ENCODE measurements at places on chromosomes 7 and 10. TPM values are rescaled to one million over a fixed set of nuclear protein-coding genes. Genes with fewer than 3 reads are reported as not detected.

GARIN1A gene
- total RNA-seq = 2.5 TPM

GRCh38 chr7:158683541-158683940 lies 21.1 kb downstream of the NCAPG2 start:
- no peak for DNase-seq

GRCh38 chr7:118974836-118975235 lies 750.3 kb downstream of the ANKRD7 start:
- DNase-seq = no peak

GRCh38 chr10:57993302-57993701 lies 274.4 kb downstream of the IPMK start:
- DNase-seq = no peak

- peak; percentile 73 for DNase-seq
Measured at GRCh38 chr10:29535012-29535777, 99.6 kb downstream of the SVIL start.

ASIC3 gene
- total RNA-seq = 1.9 TPM

GRCh38 chr10:15485684-15486316 lies 114.7 kb upstream of the FAM171A1 start:
- no peak for DNase-seq

GRM3 gene
- total RNA-seq = not detected

- DNase-seq = no peak
Measured at GRCh38 chr7:120725376-120726039, 132.4 kb downstream of the TSPAN12 start.

GRCh38 chr7:135914346-135914745 lies 62.8 kb downstream of the MTPN start:
- no peak for DNase-seq

GRCh38 chr7:101882595-101883564 lies 65.5 kb downstream of the CUX1 start:
- DNase-seq = peak; percentile 87

GRCh38 chr7:69882269-69882668 lies 284.0 kb downstream of the AUTS2 start:
- DNase-seq = no peak

SLC13A4 gene
- not detected for total RNA-seq

HOXA7 gene
- total RNA-seq = 31.3 TPM

DNA sequence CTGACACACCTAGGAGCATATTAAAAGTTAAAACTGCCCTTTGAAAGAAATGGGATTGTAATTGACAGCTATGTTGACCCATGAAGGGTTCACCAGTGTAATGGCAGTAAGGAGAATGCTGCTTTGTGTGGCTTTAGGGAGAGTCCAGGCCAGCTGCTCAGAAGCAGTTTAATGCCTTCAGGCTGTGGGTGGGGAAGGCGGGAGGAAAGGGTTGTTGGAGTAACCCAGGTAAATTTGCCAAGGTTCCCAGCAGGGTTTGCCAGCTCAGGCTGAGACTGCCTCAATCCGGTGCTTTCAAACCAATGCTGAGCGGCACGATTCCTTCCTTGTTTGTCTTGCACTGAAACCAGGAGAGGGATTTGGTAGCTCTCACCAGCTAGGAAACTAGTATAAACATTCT lies 637.2 kb downstream of the INHBA start:
- peak; percentile 17 for DNase-seq

GRCh38 chr10:106734220-106734619 lies 430.3 kb downstream of the SORCS1 start:
- no peak for DNase-seq

GRCh38 chr10:129861776-129862531 lies 102.1 kb downstream of the EBF3 start:
- no peak for DNase-seq

ASZ1 gene
- not detected for total RNA-seq

DNA sequence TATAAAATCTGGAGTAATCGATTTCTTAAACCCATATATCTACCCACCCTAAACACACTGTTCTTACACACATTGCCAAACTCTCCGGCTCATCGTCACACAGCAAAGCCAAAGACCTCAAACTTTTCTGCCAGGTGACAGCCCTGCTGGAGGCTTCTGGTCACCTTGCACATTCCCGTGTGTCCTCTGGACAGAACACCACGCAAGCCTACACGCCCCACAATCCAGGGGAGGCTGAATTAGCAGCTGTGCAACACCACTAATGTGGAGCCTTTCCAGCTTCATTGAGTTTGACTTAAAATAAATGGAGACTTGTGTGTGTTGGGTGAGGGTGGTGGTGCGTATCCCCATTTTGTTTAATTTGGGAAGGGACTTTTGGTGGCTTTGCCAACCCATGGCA lies 38.4 kb downstream of the KLF6 start:
- DNase-seq = no peak

- DNase-seq = peak; percentile 35
Measured at GRCh38 chr10:69769395-69769992, 32.2 kb upstream of the COL13A1 start.

ANKRD1 gene
- not detected for total RNA-seq

GRCh38 chr7:135775230-135775629 lies 26.6 kb upstream of the FAM180A start:
- no peak for DNase-seq

- DNase-seq = no peak
Measured at GRCh38 chr7:80678707-80679106, 40.3 kb downstream of the CD36 start.

SPAM1 gene
- total RNA-seq = not detected

DNA sequence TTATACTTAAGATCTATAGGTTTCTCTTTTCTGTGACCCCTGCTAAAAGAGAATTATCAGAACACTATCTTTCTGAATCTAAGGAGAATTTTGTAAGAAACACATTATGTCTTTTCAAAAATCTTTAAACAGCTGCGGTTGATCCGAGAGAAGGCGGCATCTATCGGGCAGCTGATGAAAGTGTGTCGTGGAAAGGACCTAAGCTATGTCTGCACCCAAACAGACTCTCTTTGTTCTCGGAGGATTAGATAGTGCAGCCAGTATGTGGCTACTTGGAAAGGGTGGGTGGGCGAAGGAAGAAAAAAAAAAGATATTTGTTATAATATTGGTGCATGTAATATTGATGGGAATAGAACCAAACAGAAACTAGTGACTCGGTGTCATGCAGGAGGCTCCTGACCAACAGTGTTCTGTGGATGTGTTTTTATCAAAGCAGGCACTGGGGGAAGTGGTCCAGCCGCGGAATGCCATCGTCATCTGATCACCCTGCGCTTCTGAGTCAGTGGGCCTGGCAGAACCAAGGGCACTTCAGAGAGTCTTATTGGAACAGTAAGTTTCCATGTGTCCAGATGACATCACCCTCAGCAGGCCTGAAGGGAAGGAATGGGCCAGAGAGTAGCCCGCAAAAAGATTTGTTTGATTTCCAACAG lies 509.7 kb upstream of the AKR1E2 start:
- no peak for DNase-seq

DNA sequence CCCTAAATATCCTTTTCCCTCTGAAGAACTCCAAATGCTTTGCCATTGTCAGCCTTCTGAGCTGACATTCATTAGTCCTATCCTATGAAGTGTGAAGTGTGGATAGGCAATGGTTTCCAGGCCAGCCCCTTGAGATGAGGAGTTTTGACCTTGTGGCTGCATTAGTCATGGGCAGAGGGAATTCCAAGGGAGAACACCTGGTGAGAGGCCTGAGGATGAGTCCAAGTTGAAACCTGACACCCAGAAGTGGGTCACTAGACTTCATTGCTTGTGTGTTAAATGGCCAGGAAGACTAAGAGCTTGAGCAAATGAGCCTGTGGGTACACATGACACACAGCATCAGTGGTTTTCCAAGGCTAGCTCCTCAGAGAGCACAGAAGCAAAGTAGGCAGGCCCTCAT lies 260.8 kb downstream of the SKAP2 start:
- no peak for DNase-seq

GRCh38 chr10:114584419-114584818 lies 73.7 kb downstream of the ABLIM1 start:
- no peak for DNase-seq

GRCh38 chr7:148266795-148267194 lies 323.8 kb upstream of the C7orf33 start:
- DNase-seq = no peak

DNA sequence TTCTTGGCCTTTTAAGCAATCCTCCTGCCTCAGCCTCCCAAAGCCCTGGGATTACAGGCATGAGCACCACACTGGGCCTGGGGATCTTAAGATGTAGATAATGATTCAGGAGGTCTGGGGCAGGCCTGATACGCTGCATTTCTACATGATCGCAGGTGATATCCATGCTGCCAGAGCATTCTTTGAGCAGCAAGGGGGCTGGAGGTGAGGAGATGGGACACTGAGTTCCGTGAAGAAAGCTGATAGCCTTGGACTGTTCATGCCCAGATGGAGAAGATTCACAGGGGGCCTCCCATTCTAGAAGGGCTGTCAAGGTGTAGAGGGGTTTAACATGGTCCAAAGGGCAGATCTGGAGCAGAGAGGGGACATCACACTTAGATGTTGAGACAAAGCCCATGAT lies 480.3 kb downstream of the RPS24 start:
- no peak for DNase-seq

MYO1G gene
- total RNA-seq = 14.3 TPM

Data from kidney (tissue), 22 donors.